ENCODE measurements at places on chromosomes 12 and 14.

DNA sequence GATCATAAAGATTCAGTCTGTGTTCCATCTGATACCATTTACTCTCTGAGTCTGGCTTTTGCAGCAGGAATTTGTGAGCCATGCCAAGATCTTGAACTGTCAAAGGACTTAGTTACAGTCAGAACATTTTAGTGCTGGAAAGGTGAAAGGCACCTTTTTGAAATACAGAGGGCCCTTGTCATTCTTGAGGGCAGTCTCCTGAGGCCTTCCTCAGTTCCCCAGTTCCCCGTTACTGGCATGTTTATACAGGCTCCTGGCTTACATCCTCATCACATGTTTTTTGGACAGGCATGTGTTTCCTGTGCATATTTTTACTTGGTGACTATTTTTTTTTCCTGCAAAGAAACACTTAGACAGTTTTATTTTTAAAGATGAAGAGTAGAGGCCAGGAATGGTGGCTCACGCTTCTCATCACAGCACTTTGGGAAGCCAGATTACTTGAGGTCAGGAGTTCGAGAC is 21.0 kb downstream of the CFAP54 start:
- DNase-seq = no peak

GRCh38 chr12:54217774-54218241 is 29.0 kb upstream of the SMUG1 start:
- no peak for DNase-seq

DNA sequence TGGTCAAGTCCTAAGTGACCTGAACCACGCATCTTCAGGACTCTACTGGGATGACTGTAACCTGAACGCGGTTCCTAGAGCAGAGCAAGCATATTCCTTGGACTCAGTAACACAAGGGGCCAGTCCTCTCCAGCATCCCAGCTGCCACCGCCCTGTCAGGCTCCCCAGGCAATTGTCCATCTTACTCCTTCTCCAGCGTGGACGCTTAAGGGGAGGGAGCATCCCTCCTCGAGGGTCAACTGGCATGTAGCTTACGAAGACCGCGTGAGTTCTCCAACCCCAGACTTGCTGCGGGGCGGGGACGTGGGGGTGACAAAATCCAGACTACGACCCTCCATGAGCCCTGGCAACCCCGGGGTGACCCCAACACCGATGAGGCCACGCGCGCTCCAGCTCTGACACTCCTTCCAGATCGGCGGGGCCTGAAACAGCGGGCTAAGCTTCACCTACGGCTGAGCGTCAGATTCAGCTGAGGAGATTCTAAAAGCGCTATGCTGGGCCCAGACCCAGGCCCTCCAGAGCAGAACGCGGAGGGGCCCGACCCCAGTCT is 846 bp upstream of the MTHFD1 start:
- DNase-seq = no peak

- DNase-seq = no peak
Observed at GRCh38 chr14:84987042-84987441, 542.9 kb upstream of the FLRT2 start.
